ENCODE measurements at places on chromosomes 2 and 18.

- no peak for DNase-seq
Observed at GRCh38 chr2:151973901-151974199, 125.0 kb downstream of the CACNB4 start.

GRCh38 chr2:88967844-88968243 is 276.4 kb downstream of the RPIA start:
- no peak for DNase-seq

DNA sequence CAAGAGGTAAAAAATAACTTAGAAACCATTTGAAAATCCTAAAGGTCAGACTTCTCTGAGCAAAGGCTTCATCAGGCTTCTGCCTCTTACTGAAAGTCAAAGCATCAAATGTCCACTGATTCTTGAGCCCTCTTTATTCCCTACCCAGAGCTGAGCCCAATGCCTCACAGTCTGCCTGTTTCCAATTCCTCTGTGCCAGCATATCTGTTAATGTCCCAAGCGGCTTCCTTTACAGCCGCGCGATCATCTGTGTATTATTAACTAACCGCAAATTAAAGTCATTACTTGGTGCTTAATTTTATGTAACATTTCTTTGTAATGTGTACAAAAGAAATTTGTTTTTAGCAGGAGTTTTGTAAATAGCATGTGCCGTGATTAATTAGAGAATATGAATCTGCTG is 418.8 kb upstream of the HNRNPA3 start:
- no peak for DNase-seq

DNA sequence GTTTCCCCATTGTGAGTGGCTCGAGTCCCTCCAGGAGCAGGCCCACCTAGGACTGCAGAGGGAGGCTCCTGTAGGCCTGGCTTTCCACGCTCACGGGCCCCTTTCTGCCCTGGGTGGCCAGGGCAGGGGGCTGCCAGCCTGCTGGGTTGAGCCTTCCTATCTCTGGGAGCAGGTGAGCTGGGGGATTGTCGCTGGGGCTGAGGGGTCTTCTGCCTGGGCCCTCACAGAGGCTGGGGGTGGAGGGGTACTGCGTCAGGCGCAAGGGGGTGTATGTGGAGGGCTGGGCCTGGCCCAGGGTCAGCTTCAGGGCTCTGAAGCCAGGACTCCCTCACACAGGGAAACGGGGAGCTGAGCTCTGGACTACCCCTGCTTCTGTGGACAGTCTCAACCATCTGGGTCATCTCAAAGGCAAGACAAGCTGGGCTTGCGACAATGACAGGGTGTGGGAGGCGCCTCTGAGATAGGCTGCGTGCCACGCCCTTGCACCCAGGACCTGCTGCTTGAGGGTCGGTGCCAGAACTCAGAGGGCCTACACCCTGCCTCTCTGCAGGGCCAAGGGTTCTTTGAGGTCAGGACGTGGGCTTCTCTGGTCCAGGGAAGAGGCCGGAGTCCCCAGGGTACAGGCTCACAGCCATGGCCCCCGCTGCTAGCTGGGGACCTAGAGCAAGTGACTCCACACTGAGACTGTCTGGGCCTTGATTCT is 206.1 kb downstream of the TWIST2 start:
- no peak for DNase-seq

- DNase-seq: no peak
Observed at GRCh38 chr18:50315100-50315871, 27.8 kb upstream of the CXXC1 start.

- DNase-seq: no peak
Observed at GRCh38 chr2:182907081-182907830, 40.8 kb upstream of the FRZB start.

DNA sequence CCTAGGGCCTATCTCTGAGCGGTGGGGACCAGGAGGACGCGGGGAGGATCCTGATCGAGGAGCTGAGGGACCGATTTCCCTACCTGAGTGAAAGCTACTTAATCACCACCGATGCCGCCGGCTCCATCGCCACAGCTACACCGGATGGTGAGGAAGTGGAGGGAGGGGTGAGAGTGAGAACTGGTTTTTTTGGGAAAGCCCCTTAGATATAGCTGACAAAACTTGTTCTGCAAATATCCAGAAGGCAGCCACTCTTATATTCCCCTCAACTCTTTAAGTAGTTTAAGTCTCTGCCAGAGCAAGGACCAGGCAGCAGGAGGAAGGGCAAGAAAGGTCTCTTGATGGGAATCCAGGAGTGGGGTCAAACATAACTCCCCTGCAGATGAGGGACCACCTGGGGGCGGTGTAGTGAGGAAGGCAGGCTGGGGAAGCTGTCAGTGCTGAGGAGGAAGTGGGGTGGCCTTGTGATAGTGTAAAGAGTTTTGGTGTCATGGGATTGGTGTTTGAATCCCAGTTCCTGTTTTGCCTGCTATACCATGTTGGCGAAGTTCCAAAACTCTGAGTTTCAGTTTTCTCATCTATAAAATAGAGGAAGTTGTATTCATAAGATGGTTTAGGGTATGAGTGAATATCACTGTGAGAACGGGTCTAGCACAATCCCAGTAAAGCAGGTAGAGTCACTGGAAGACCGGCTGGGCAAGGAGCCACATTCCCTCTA is 3.4 kb downstream of the NAGK start:
- peak; percentile 46 for DNase-seq

DNA sequence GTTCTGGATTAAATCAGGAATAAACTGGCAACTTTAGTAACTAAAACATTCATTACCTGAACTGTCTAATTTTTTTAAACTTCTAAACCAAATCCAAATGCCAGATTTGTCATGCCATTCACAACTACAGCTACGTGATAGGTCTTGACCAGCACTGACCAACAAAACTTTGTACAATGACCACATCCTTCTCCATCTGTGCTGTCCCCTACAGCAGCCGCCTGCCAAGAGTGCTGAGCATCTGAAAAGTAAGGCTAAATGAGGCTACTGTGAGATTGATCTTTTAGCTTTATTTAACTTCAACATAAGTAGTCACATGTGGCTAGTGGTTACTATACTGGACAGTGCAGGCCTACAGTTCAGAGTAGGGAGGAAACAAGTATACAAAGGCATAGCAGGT is 7.6 kb downstream of the FAM168B start:
- DNase-seq: no peak

DNA sequence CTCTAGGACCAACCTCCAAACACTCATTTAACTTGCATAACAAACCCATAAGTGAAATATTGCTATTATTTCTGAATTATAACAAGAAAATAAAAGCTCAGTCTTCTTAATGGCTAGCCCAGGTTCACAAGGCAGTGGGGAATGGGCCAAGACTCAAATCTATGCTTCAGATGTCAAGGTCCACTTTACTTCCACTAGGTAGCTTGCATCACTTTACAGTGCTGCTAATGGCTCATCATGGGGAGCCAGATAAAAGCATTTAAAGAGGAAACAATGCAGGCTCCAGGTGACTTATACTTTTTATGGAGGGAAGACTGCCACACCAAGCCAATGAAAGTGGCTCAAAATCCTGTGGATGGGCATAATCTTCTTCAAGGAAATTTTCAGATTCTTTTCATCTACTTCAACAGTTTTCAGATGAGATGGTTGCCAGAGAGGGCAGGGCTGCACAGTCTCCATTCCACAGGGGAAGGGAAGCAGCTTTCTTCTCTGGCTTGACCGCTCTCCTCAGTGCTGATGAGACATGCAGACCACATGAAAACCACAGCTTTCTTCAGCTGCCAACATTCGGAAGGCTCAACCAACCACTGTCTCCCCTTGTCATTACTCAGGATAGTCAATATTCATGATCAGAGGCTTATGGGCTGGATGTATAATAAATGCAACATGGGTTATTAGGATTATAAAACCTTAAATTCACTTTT is 361.9 kb upstream of the MEX3C start:
- no peak for DNase-seq

DNA sequence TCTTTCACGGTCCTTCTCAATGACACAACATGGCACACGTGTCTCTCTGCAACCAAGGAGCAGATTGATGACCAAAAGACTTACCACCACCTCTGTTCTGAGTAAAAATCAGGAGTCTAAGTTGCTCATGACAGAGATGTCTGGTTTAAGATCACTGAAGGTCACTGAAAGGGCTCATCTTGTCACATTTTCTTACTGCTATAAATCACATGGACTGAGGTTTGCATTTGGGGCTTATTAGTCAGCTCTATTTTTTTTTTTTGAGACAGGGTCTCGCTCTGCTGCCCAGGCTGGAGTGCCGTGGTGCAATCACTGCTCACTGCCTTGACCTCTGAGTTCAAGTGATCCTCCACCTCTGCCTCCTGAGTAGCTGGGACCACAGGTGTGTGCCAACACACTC is 19.4 kb downstream of the CFLAR start:
- DNase-seq: no peak

DNA sequence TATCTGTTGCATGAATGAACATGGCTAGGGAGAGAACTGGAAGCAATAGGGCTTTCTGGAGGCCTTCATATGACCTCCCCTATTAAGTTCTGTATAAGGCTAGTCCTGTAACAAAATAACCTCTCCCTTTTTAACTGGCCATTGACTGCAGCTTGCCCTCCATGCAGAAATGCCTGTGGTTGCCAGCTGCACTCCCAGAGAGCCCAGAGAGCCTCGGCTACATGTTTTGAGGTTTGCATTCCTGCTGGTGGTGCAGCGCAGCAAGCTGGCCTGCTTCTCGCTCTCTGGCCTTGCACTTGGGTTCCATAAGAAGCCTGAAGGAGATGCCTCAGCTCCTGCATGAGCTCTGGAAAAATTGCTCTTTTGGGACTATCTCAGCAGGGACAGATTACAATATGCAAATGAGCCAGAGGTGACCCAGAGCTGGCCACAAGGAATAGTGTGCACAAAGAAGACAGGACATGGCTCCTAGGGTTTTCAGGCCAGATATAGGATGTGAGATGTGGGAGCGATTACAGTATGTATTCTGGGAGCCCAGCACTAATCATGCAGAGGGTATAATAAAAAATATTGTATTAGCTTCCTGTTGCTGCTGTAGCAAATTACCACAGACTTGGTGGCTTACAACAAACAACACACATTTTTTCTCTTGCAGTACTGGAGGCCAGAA is 186.7 kb downstream of the INSIG2 start:
- DNase-seq: no peak

DNA sequence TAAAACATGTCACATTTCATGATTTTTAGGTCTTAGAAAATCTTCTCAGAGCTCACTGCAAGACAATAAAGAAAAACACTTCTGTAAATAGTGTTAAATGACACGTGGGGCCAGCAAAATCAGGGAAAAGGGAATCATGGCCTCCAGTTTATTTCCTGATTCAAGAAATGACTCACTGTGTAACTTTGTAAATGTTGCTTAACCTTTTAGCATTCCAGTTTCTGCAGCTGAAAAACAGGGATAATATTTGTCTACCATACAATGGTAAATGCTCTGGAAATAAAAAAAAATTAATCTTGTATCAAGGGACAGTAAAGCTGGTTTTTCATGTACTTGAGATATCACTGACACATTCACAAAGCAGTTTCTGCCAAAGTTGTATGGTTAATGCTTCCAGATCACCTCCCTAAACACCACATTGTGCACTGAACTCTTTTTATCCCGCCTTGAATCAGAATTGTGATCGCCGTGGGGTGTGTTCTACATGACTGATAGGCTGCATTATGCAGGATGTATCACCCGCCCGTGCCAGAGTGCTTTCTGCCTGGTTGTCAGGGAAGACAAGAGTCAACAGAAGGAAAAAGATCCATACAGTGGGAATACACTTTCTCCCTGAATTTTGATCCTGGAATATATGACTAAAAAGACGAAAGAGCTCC is 238.8 kb downstream of the IKZF2 start:
- no peak for DNase-seq

GRCh38 chr2:232273903-232274643 is 104.5 kb upstream of the ALPP start:
- DNase-seq: no peak

- DNase-seq: no peak
Observed at GRCh38 chr2:215949991-215950404, 63.4 kb downstream of the MREG start.

Measured in activated CD4-positive, alpha-beta T cell treated with anti-CD3 and anti-CD28 coated beads, Interleukin-2, amount 10 ng/mL, durations not matched to agents 7 days and 5 days (primary cell).